GM12865 (cell line): ENCODE measurements at places on chromosomes 2 and 18.

GRCh38 chr2:38065502-38066135 is 10.3 kb downstream of the CYP1B1 start:
- DNase-seq, result no peak

DNA sequence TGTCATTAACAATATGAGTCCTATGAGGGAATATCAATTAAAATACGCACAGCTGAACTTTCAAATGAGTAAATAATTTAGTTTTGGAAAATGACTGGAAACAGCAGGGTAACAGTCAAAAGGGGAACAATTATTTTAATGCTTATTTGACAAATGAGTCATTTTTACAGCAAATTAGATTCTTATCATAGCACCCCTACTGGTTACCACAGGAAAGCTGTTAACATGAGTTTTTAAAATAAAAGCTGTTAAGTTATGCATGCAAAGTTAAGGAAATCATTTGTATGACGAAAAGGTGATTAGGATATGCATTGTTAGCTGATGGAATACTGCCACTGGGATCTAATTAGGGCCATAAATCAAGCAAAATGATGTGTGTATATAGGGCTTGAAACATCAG is 435.1 kb upstream of the MEIS1 start:
- DNase-seq, result no peak

DNA sequence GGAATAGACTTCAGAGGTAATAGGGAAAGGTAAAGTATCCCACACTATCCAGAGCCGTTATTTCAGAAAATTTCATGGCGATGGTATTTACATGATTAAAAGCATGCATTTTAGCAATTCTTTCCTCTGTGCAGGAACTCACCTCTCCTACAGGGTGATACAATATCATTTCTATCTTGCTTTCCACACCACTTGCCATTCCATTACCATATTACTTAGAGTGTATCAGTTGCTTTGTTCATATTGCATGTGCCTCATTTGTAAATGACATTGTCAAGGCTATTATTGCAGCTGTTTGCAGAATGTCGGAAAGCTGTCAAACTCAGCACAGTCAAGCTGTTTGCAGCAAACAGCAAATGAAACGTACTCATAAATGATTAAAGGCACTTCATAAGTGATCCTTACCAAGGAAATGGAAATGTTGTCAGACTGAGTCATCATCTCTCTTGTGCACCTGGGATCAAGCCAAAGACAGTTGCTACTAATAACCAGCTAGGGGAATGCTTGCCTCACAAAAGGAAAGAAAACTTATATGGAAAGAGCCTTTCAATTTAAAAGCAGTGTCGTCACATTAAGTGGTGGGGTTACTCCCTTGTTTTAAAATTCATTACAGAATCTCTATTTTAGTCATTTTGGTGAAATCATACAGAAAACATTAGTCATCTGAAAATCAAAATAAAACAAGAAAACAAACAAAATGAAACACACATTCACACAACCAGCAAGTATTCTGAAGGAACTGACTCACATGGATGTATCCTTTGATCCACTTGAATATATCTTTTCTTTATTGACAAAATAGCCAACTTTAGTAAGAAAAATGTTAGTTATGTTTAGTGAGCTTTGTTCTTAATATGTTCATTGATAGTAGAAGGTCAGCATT is 1064.1 kb upstream of the CNTNAP5 start:
- DNase-seq, result no peak

DNA sequence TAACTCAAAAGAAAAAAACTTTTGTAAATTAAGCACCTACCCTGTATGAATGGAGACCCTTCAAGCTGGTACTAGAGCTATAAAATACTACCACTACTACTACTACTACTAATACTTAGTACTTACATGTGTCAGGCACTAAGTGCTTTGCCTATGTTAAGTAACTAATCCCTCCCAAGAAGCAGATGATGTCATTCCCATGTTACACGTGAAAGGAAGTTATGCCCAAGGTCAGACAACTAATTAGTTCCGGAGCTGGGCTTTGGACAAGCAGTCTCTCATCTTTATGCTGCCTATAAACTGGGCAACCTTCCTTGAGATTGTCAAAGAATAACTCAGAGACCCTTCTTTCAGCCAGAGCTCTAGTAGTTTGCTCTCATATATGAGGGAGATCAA is 13.9 kb upstream of the ATP6V1B1 start:
- DNase-seq, result no peak

DNA sequence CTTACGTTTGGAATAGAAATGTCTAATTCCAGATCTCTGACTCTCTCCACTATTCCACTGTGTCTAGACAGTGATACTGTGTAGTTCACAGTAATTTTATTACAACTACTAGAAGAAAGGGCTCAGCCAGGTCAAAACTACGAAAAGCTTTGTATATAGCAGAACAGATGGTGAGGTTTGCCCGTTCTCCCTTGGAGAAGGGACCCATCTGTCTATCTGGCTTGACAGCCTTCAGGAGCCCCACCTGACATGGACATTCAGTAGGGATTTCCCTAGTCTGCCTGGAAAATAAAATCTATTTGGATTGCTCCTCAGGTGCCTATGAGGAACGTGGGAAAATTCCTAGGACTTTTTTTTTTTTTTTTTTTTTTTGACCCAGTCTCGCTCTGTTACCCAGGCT is 435.4 kb downstream of the NRXN1 start:
- DNase-seq, result no peak
